ENCODE measurements at places on chromosomes 3 and 15.
A peak's percentile ranks its signal among the peaks of the same experiment; 100 is the strongest.

DNA sequence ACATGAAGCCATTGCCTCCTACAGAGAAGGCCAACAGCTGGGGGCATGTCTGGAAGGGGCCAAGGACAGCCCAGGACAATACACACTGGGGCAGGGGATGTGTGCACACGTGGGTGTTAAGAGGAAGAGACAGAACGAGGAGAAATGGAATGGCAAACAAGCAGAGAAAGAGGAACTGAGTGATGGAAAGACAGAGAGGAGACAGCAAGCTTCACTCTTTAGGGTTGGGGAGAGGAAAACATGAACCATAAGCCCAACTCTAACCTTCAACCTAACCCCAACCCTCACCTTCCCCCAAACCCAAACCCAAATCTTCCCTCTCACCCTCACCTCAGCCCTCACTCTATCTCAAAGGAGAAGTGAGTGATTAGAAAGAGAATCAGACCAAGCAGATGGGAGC lies 11.9 kb upstream of the PARL start:
- no peak for DNase-seq

DNA sequence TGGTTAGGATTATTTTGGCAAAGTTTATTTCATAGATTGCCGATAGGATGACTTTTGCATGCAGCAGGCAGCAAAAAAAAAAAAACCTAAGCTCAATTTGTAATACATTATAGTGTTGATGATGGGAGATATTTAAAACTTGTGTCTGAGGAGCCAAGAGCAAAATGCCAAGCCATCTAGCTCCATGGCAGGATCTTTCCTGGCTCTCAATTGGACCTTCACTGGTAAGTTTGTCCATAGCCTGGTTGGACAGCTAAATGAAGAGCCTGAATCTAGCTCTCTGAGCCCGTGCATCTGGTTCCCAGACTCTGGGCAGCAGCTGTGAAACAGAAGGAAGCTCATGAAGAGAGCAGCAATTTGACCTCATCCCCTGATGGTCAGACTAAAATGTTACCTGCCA lies 17.5 kb downstream of the STAC start:
- DNase-seq = no peak

GRCh38 chr15:79967298-79968182 lies 3.5 kb downstream of the BCL2A1 start:
- DNase-seq = peak; percentile 55

- peak; percentile 78 for DNase-seq
These were observed 31.0 kb downstream of the POC1A start for GRCh38 chr3:52123106-52123725.

GRCh38 chr3:106611116-106611515 lies 742.3 kb upstream of the CBLB start:
- no peak for DNase-seq

GRCh38 chr3:32048487-32049182 lies 57.8 kb upstream of the GPD1L start:
- no peak for DNase-seq

- no peak for DNase-seq
These were observed 40.0 kb downstream of the ASB7 start for GRCh38 chr15:100642213-100642949.
